NCI-H187 (cell line): ENCODE measurements at places on chromosomes 5 and 9.

GRCh38 chr5:171628633-171628974 lies 157.0 kb upstream of the SMIM23 start:
- no peak for DNase-seq

DNA sequence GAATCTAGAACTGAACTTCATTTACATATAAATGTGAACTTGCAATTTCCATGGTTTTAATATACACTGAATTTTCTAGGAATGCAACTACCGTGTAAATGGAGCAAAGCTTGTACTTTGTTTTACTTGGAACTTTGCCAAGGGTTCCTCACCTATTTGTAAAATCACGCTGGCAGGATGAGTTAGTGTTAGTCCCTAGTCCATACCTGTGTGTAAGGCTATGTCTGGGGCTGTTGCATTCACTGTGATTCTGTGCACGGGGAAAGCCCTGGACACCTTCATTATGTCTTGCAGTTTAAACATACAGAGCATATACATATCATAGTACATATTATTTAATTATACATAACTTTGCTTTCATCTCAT lies 119.9 kb downstream of the PAX5 start:
- DNase-seq: no peak

- DNase-seq: no peak
Measured at GRCh38 chr5:67814569-67815311, 400.8 kb upstream of the PIK3R1 start.

DNA sequence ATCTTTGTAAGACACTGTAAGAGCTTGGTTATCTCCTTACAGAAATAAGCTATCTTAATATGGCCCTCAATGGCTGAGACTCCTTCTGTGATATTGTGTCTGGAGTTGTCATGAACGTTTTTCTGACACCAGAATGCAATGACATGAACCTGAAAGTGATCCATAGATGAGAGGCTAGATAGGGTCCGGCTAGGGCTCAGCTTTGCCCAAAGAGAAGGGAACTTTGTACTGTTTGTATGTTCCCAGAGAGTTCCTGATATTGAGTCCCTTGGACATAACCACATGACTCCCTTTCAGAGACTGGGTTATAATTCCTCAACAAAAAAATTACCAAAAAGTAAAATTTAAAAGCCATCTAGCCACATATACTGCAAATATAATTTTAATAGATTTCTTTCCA lies 575.8 kb upstream of the CLINT1 start:
- no peak for DNase-seq

- DNase-seq: no peak
Measured at GRCh38 chr9:75532233-75533050, 358.0 kb upstream of the PCSK5 start.

DNA sequence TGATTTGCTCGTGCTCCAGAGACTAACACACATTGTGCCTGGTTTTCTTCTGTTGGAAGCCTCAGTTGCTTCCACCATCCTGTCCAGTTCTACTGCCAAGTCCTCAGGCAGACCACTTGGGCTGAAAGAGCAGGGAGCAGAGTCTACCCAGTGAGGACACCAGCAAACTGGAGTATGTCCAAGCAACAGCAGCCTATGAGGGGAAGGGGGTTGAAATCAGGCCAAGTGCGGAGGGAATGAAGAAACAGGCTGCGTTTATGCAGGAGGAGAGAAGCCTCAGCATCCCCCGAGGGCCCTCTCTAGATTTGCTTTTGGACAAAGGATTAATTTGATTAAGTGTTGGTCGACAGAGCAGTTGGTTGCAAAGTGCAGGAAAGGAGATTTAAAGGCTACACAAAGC lies 14.5 kb downstream of the DOCK2 start:
- no peak for DNase-seq

GRCh38 chr5:125190232-125191087 lies 444.0 kb upstream of the ZNF608 start:
- DNase-seq: no peak

DNA sequence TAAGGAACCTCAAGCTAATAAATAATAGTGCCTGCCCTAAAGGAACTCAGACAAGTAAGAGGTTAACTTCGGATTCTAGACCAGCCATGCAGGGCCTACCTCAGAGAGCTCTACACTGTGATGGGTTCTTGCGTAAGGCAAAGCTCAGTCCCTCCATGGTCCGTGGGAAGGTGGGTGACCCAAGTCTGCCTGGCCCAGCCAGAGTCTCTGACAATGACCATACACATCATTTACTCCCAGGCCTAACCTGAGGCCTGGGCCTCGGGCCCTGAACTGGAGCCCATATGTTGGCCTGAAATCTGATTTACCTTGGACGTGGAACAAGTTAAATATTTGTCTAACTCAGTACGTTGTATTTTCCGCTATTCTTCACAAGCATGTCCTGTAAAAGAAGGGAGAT lies 55.1 kb downstream of the TMEM174 start:
- DNase-seq: no peak

DNA sequence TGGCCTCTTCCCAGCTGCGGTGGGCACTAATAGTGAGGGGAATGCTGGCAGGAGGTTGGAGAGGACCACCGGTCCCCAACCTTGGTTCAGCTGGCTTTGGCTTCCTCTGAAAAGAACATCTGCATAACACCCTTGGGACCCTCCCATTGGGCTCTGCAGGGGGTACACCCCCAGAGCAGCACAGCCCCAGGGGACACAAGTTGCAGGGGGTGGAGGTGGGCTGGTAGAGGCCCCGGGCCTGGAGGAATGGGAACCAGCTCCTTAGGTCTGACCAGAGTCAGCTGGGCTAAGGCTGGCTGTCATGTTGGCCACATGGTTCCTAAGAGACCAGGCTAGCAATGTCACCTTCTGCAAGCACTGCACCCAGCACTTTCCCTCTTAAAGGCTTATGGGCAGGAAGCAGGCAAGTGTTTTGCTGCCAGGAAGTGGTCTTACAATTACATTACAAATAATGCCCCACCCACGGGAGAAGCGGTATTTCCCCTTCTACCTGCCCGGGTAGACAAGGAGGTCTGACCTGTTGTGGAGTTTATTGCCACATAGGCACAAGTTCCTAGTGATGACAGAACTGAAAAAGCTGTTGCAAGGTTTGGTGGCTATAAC lies 18.1 kb downstream of the GCNT4 start:
- no peak for DNase-seq

- DNase-seq: no peak
Measured at GRCh38 chr5:131406975-131407638, 143.3 kb downstream of the CDC42SE2 start.
